T-helper 2 cell (primary cell): ENCODE measurements at places on chromosomes 7 and 10.

GRCh38 chr7:71521506-71521905 lies 389.6 kb downstream of the GALNT17 start:
- DNase-seq, result no peak

DNA sequence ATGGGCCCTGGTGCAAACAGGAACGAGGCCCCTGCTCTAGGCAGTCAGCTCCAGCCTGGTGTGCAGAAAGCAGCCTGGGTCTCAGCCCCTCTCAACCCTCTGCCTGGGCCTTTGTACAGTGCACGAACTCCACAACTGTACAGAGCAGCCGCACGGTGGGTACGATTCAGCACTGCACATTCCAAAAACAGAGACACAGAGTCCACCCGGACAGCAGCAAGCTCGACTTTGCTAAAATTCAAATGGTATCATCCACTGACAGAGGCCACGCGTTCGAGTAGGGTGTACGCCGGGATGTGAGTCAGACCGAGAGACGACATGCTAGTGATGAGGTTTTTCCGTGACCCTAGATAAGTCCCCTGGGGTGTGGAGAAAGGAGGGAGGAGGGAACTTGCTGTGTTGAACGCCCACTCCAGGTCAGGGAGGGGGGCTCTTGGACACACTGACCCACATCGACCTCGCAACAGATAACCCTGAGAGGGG lies 65.6 kb upstream of the PDGFA start:
- DNase-seq, result peak; percentile 49

- DNase-seq, result no peak
Observed at GRCh38 chr7:36840904-36841303, 116.6 kb upstream of the AOAH start.

DNA sequence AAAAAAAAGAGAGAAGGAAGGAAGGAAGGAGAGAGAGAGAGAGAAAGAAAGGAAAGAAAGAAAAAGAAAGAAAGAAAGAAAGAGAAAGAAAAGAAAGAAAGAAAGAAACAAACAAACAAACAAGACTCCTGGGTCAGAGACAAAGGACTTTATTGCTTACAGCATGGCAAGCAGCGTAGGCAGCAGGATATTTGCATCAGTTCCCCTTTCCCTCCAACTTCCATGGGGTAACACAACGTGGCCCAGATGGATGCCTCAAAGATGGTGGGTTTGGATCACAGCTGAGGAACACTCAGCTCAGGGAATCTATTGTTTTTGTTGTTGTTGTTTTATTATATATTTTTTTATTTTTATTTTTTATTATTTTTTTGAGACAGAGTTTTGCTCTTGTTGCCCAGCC lies 128.5 kb upstream of the VKORC1L1 start:
- DNase-seq, result no peak

- no peak for DNase-seq
Observed at GRCh38 chr10:21688870-21689269, 154.8 kb downstream of the MLLT10 start.
